ENCODE measurements at places on chromosomes 12 and 14.

- no peak for DNase-seq
Measured at GRCh38 chr12:6925540-6926279, 2.0 kb upstream of the ATN1 start.

DNA sequence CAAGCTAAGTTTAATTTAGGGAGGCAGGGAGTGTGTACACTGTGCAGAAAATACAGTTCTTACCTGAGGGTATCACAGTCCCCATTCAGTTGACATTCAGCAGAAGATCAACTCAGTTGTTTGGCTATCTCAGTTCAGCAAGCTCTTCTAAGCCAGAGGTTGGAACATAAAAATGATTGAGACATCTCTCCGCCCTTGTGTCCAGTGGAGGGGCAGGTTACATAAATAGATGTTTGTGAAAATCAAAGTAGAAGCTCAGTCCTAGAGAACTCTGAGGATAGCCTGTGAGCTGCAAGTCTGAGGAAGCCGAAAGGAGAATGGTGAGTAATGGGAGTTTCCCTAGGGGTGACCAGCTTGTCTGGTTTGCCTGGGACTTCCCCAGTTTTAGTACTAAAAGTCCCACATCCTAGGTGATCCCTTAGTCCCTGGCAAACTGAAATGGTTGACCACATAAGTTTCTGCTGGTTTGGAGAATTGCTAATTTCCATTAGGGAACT is 251.4 kb upstream of the ATP2B1 start:
- DNase-seq, result no peak

- DNase-seq, result no peak
Measured at GRCh38 chr14:60777856-60778578, 43.5 kb downstream of the MNAT1 start.

GRCh38 chr14:61761557-61761956 is 663 bp upstream of the SNAPC1 start:
- no peak for DNase-seq

- DNase-seq, result no peak
Measured at GRCh38 chr14:45699471-45699870, 446.5 kb upstream of the MIS18BP1 start.

DNA sequence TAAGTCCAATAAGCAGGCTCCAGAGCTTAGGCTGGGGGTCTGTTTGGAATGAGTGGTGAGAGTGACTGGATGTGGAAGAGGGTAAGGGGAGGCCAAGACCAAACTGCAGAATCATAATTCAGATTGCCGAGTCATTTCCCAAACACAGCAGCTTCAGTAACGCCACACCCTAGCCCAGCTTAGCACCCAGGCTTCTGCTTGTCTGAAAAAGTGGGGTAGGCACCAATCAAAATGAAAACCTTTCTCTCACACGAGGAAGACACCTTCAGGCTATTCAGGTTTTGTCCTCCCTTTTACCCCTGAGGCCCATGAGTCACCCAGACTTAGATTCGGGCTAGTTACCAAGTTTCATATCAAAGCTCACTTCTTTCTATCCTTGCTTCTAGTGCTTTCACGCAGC is 306.1 kb downstream of the DAD1 start:
- DNase-seq, result no peak

- DNase-seq, result no peak
Measured at GRCh38 chr14:22752422-22752821, 14.1 kb upstream of the OXA1L start.

GRCh38 chr12:71546322-71546861 is 106.8 kb downstream of the LGR5 start:
- DNase-seq, result no peak

GRCh38 chr12:26878661-26879119 is 45.7 kb upstream of the ITPR2 start:
- no peak for DNase-seq

DNA sequence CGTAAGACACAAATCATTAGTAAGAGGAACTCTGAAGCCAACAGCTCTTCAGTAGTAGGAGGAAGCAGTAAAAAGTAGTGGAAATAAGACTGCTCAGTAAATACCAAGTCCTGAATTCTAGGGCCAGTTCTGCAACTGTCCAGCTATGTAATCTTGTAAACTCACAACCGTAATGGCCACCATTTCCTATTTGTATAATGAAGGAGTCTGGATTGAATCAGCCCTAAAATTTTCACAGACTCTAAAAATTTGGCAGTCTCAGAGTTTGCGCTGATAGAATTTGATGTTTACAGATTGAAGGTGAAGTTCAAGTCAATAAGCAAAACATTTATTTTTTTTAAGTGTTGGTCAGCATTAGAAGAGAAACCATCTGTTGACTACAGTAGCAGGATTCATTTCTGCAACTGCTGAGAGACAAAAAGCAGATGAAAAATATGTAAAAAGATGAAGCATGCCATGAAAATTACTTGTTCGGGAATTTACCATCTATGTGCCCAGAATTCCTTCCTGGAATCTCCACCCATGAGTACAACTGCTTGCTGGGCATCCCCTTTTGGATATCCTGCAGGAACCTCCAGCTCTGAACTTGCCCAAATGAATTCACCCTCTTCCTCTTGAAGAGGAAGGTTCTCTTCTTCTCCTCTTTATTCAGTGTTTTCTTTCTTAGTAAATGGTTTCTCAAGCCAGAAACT is 47.5 kb downstream of the GALNT4 start:
- no peak for DNase-seq

DNA sequence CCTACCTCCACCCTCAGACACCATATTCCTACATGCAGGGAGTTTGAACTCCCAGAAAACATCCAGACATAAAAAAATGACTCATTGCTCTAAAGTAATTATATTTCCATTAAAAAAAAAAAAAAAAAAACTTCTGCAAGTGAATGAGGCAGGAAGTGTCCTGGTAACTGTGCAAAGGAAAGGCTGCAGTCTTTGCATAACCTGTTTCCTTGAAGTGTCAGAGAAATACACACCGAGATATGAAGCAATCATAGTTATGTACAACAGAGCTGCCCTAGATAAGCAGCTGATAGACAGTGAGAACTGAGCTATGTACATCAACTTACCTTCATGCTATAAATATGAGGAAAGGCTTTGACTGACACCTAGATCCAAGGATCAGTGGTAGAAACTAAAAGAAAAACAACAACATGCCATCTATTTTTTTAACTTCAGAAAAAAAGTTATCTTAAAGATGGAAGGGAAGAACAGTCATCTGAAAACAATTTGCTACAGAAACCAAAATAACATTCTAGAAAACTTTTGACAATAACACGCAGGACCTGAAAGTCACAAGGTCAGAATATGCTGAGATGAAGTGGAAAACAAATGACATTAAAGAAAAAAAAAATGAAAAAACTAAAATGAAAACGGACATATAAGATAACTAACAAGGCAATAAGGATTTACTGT is 263.2 kb downstream of the SEC23A start:
- DNase-seq, result no peak

- DNase-seq, result peak; percentile 76
Measured at GRCh38 chr12:47296828-47297227, 217.1 kb upstream of the AMIGO2 start.

GRCh38 chr12:106300761-106301160 is 1.8 kb upstream of the TCP11L2 start:
- DNase-seq, result no peak

DNA sequence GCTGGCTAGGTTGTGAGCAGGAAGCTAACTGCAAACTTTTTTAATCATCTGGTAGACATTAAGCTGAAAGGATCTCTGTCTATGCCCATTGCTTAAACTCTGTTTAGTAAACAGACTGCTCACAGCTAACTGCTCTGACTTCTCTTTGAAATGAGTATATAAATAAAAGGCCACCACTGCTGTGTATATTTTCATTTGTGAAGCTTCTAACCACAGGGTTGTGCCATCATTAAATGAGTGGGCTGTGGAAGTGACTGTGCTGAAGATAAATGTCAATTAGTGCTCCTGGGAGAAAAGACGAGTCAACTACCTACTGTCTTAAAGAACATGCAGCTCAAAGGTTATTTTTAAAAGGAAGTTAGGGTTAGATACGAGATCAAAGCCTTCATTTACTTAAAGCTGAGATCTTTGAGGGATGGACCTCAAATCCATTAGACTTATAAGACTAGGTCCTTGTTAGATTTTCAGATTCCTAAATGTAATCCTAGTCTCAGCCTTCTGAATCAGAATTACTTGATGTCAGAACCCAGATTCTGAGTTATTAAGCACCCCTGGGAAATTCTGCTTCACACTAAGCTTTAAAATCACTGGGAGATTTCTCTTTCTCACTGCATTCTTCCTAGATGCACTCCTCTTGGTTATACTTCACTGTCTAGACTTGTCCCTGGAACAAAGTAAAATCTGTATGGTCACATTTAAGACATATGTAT is 213.1 kb upstream of the FLRT2 start:
- DNase-seq, result no peak
